Gastroesophageal sphincter (tissue), 4 donors: ENCODE measurements at places on chromosomes 2 and 18.

DNA sequence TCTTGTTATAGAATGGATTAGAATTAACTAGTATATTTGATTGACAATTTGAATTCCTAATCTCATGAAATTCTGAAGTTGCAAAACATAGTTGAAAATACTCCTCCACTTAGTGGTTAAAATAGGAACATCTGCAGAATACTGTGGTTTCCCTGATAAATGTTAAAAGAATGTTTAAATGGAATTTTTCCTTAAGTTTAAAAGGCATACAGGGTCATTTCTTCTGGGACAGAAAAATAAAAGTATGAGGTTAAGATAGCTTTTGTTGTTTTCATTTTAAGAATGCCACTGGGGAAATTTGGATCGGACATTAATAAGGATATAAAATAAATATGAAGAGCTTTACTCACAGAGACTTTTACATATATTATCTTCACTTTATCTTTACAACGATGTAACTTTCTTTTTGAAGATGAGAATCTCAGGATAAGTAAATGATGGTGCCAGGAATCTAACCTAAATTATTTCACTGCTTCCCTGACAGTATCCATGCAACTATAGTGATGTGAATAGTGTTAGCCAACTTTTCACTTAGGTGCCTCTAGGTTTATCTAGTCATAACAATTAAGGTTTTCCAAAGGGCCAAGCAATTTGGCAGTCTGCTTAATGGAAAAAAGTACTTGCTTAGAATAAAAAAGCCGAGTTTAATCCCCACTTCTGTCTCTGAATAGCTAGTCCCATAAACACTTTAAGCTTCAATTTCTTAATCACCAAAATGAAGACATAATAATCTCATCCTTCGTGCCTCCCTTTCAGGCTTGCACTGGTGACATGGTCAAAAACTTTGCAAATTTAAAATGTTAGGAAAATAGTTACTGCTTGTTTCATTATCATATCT, 151.8 kb upstream of the STK17B start:
- ATAC-seq = no peak

- ATAC-seq = peak; percentile 63
Measured at GRCh38 chr2:106039634-106040315, 154.3 kb downstream of the UXS1 start.

DNA sequence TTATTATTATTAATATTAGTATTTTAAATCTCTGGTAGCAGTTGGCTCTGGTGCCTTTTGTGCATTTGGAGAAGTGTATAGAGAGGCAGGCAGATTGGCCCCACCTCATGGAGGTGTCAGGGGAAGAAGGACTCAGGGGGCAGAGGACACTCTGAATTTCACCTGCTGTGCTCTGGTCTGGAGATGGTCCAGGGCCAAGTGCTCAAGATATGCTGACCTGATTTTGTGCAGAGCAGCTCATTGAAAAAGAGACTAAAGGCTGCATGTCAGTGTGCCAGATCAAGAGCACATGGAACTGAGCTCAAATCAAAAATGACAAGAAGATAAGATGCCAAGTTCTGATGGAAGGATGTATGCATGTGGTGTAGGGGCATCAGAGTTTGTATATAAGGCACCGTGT, 323.6 kb upstream of the TNP1 start:
- no peak for ATAC-seq

DNA sequence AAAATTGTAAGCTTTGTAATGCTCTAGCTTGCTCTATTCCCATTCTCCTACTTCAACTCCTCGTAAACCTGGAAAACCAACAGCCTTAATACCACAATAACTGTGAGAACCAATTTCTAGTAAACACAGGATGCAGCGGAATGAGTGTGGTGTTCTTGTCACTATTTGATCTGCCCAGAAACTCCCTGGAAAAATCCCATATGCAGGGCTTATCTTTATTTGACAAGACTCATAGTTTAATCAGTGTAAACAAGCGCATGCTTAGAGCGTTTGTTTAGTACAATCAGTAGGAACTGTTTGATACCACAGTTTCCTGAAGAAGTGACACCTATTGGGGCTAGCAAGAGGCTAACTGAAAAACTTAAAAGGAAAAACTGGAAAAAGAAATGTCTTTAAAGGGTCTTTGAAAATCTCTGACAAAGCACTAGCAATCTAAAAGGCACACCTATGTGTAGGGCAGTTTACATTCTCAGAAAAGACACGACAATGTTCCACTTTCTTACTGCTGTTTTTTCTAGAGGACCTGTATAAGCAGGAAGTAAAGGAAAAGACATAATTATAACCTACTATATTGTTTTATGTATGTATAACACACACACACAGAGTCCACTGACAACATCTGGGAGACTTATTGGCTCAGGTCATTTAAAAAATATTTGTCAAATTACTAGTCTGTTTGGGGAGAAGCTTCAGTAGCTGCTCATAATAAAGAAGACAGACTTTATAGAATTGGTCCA, 241.4 kb upstream of the KLHL14 start:
- no peak for ATAC-seq

GRCh38 chr2:156436497-156437085, 412 bp downstream of the GPD2 start:
- ATAC-seq = no peak

DNA sequence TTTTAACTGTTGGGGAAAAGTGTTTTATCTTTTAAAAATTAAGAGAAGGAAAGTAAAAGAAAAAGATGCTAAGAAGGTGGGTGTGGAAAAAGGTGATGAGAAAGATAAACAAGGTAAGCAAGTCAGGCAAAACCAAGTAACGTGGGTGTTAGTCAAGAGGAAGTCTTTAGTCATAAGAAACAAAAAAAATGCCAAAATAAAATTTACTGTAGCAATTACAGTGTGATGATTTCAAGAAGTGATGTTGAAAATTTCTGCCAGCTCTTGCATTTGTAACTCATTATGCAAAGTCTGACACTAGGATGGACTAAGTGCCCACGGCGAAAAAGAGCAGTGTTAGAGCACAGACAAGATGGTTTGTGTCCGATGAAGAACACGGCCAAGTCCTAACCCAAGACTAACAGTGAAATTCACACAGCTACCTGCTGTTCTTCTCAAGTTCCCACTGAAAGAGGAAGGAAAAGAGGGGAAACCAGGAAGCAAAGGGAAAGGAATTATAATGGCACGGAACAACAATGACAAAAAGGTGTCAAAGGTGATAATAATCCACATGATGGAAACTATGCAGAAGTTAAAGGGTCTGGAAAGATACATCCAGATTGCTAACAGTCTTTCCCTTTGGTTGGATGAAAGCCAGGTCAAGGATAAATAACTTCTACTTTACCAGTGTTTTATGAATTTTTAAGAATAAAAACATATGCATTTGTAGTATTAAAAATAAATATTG, 34.1 kb downstream of the NOL10 start:
- no peak for ATAC-seq

- ATAC-seq = no peak
Measured at GRCh38 chr2:230582851-230583283, 129.8 kb upstream of the CAB39 start.

DNA sequence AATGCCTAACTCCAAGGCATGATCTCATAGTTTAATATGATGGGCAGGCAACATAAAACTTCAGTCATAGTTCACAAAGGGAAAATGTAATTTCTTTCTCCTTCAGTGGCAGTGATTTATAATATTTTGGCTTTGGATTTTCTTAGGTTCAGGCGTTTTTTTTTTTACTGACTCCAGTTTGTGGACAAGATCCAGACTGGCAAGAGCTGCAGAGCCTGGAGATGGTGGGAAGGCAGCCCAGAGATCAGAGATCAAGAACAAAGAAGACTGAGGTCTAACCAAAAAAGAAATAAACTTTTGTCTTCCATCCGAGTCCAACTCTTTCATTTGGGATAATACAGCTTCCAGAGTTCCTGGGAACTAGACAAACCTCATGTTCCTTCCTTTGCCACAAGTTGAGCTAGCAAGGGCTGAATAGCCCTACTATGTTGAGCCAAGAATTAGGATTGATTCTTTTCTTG, 215.3 kb upstream of the SETBP1 start:
- ATAC-seq = no peak

GRCh38 chr2:236627193-236627592, 57.6 kb downstream of the ACKR3 start:
- ATAC-seq = no peak

- no peak for ATAC-seq
Measured at GRCh38 chr18:11950824-11951223, 30.5 kb upstream of the IMPA2 start.

GRCh38 chr2:66370824-66371223, 64.1 kb upstream of the MEIS1 start:
- no peak for ATAC-seq

- no peak for ATAC-seq
Measured at GRCh38 chr2:188443207-188443606, 151.5 kb downstream of the GULP1 start.

- ATAC-seq = no peak
Measured at GRCh38 chr2:655626-656025, 21.6 kb downstream of the TMEM18 start.
